Hippocampal formation (tissue), 2 donors: ENCODE measurements at places on chromosomes 6 and 20.

DNA sequence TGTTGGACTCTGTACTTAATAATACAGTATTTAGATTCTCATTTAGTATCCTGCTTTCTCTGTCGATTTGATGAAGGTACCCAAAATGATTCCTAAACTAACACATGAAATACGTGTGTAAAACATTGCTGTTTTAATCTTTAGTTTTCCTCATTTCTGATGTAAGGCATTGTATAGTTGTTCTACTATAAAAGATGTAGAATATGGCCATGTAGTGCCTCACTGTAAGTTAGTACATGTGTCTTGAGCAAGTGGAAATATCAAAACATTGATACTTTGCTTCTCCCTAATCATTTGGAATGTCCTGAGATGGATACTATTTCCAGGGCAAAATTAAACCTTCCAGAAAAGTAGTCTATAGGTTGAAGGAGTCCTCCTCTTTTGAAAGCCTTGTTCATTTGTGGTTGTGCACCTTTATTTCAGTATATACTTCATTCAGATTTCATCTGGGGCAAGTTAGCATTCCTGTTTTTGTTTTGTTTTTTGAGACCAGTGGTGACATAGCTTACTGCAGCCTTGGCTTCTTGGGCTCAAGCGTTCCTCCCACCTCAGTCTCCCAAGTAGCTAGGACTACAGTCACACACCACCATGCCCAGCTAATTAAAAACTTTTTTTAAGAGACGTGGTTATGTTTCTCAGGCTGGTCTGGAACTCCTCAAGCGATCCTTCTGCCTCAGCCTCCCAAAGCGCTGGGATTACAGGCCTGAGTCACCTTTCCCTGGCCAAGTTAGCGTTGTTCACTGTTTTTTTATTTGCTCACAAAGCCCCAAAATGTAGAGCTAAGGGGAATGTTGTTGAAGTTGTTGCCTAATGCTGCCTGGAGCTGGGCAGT, 11.6 kb downstream of the SRSF3 start:
- no peak for DNase-seq

- DNase-seq, result no peak
Measured at GRCh38 chr6:168314021-168314420, 5.6 kb downstream of the DACT2 start.

DNA sequence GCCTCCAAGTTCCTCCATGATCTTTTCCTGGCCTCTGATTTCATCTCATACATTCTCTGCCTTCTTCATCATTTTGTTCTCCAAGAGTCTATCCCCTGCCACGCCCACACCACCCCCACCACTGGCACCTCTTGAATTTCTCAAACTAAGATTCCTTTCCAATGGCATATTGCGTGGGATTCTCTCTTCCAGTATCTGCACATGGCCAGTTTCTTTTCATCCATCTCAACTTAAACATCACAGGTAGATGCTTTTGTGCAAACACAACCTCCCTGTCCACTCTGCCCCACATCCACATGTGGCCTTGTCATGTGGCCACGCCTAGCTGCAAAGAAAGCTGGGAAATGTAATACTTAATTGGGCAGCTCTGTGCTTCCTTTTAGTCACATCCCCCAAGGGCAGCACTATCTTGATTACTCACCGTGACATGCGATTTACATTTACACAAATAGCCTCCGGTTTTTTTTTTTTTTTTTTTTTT, 33.4 kb upstream of the ZMYND8 start:
- DNase-seq, result no peak

- DNase-seq, result no peak
Measured at GRCh38 chr6:7373739-7374138, 15.8 kb downstream of the CAGE1 start.

- no peak for DNase-seq
Measured at GRCh38 chr6:166179704-166180103, 12.1 kb upstream of the TBXT start.

GRCh38 chr20:1105599-1106194, 12.7 kb upstream of the PSMF1 start:
- no peak for DNase-seq

DNA sequence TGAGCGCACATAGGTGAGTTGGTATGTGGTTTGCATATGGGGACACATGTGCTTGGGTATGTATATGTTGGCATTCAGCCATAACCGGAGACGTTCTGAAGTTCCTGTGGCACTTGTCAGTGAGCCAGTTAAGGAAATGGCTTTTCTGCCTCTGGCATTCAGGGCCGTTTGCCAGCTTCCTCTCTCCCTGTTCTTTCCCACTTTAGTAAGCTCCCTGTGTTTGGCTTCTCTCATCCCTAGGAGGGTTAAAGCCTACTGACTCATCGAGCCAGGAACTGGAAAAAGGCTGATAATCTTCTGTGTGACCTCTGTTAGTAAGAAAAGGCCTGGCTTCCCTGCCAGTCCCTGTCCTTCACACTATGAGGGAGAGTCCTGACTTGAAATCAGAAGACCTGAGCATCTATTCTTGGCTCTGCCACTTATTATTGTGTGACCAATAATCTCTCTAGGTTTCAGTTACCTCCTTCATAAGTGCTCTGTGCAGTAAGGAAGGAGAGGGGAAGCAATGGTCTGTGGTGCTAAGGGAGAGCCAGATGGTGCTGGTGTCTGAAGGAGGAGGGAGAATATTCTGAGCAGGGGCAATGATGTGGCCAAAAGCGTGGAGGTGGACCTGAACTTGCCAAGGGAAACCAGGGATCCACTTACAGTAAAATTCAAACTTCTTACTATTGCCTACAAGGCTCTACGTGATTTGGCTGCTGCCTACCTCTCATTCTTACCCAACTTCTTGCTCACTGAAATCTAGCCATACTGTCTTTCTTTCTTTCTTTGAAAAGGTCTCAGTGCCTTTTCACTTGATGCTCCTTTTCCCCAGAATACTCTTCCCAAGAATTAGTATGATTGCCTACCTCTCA, 31.4 kb downstream of the ACSS2 start:
- no peak for DNase-seq

DNA sequence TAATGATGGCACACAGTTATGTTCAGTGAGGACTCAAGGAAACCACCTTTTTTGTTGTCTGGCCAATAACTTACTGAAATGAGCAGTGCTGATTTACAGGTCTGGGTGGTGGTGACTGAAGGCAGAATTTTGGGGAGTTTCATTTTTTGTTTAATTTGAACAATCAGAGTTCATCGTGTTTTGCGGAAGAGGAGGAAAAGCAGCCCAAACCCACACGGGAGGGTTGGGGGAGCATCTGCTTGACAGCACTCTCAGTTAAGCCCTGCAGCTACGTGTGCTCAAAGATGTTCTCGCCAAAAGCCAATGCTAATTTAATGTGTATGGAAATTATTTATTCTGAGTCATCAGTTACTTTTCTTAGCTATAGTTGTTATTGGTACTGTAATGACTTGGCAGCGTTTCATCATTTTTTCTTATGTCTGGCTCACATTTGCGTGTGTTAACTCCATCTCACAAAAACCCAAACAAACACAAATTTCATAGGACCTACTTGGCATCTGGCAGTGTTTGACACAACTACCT, 89.2 kb downstream of the UST start:
- no peak for DNase-seq

GRCh38 chr6:16238963-16239797, 793 bp downstream of the GMPR start:
- peak; percentile 66 for DNase-seq

DNA sequence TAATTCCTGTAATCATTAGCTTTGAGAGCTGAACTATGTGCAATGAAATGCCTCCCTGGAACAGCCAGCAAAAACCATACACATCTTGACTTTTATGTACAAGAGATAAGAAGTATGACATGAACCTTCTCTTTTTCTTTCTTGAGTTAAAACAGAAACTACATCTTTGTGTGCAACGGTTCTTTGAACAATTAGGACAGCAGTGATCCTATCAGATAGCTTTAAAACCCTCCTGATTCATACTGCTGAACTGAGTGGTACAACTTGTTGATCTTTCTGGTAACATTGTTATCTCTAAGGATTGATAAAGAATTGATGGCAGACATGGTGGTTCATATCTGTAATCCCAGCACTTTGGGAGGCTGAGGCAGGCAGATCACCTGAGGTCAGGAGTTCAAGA, 43.4 kb downstream of the TRAF3IP2 start:
- no peak for DNase-seq

GRCh38 chr20:63495741-63496595, 2.9 kb downstream of the EEF1A2 start:
- DNase-seq, result no peak

DNA sequence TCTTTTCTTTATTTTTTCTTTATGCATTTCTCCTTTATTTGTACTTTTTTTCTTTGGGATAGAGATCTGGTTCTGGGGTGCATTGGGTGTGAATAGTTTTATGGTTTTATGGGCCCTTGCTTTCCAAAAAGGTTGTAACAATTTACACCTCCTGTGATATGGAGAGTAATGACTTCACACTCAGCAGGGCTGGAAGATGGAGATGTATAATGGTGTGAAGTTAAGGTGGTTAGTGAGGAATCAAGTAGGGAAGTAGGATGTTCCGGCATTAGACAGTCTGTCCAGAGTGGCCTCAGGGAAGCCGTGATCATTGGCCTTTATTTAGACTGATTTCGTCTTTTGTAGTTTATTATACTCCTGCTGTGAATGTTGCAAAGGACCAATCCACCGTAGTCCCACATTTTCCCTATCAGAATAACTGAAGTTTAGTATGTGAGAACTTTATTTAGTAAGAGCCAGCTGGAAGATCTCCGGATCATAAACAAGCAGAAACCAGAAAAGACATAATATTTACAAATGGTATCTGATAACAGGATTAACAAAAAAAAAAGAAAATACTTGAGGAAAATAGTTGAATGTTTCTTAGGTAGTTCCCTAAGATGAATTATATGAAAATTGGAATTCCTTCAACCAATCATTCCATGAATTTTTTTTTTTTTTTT, 255.5 kb downstream of the TBC1D7 start:
- no peak for DNase-seq

DNA sequence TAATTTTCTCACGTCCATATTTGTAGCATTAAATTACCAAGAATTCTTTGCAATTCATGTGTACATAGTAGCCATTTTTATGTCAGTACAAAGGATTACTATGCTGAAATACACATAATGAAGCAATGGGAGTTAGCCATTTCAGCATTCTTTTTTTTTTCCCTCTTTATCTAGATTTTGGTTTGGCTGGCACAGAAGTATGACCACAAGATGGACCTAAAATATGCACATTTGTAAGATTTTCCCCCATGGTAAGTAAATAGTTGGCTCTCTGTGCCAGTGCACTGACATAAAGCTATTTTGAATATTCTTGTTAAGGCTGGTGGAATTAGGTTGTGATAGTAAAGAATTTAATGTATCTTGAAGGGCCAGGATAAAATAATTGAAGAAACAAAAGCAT, 486.1 kb upstream of the BTBD3 start:
- no peak for DNase-seq

DNA sequence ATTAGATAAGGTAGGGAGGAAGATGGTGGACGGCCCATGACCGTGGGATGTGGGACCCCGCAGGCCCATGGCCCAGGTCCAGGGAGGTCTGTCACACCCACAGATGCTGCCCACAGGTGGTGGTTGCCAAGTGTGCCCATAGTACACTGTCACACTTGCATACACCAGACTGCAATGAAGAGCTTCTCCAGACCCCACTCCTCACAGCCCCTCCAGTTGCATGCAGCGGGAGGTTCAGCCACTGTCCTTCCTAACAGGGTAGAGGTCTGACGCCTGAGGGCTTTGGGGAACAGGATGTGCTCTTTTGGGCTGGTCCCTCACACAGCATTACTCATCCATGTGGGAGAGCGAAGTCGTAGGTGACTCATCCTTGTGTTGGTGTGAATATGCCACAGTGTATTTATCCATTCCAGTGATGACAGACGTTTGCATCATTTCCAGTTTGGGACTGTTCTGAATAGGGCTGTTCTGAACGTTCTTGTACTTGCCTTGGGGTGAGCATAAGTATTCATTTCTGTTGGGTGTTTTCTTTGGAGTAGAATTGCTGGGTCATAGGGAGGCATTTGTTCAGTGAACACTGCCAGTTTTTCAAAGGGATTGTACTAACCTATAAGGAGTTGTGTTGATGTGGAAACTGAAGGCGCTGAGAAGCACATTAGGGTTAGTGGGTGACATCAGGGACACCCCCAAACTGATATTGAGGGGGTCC, 10.1 kb upstream of the PYGB start:
- DNase-seq, result no peak

- DNase-seq, result no peak
Measured at GRCh38 chr6:168116438-168116974, 37.5 kb upstream of the FRMD1 start.

DNA sequence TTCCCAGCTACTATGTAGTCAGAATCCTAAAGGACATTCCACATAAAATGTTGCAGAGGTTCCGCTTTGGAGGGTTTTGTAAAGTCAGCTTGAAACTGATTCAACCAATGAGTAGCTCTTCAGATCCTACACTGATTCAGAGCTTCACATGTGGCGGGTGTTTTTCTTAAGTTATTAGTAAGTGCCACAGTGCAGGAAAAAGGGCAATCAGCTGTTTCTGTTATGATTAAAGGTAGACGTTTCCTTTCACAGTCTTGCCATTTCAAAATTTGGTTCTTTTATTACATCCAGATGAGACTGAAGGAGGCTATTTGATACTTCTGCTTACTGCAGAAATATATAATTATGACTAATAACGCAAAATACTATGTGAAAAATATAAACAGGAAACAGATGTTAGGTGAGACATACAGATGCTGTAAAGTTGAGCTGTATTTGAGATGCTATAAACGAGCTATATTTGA, 443.9 kb downstream of the CDKAL1 start:
- DNase-seq, result no peak

DNA sequence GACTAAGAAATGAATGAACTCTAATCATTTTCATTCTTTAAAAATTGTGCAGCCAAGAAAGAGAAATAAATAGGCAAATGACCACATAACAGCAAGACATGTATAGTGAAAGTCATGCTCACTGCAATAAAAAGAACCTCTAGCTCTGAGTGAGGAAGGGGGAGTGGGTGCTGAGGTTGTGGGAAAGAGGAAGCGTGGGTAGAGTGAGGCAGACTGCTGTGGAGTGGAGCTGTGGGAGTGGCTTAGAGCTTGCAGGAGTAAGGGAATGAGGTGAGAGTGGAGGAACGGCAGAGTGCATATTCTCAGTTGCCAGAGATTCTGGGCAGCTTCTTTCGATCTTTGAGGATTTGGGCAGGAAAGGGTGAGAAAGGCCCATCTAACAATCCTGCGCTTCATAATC, 10.4 kb downstream of the DEFB129 start:
- no peak for DNase-seq

DNA sequence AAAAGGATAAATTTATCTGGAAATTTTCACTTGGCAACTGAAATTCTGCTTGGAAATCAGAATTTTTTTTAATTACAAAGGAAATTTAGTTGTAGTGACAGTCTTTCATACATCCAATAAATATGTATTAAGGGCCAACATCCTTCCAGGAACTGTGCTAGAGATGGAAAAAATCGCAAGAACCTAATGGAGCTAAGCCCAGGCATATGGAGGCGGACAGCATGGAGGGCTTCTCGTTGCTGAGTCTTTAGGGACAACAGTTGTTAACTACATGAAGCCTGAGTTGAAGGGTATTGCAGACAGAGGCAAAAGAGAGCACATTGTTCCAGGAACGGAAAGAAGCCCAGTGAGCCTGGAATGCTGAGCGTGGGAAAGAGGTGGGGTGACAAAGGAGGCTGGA, 208.9 kb downstream of the IBTK start:
- no peak for DNase-seq
